ENCODE measurements at places on chromosomes 4 and X.

DNA sequence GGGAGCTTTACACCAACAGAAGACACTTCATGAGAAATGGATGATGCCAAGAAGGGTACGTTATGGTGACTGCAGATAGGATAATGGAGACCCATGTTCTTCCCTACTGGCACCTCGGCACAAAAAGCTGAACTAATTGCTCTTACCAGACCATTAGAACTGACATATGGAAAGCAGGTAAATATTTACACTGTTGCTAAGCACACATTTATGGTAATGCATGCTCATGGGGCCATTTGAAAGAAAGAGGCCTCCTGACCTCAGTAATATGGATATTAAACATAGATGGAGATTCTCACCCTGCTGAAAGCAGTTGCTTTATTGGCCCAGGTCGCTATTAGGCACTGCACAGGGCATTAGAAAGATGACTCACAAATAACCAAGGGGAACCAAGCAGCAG is 1759.6 kb downstream of the C4orf33 start:
- no peak for DNase-seq

GRCh38 chr4:139740121-139740520 is 74.5 kb downstream of the MGST2 start:
- no peak for DNase-seq

- DNase-seq: no peak
Observed at GRCh38 chrX:16451334-16451733, 198.6 kb upstream of the S100G start.

DNA sequence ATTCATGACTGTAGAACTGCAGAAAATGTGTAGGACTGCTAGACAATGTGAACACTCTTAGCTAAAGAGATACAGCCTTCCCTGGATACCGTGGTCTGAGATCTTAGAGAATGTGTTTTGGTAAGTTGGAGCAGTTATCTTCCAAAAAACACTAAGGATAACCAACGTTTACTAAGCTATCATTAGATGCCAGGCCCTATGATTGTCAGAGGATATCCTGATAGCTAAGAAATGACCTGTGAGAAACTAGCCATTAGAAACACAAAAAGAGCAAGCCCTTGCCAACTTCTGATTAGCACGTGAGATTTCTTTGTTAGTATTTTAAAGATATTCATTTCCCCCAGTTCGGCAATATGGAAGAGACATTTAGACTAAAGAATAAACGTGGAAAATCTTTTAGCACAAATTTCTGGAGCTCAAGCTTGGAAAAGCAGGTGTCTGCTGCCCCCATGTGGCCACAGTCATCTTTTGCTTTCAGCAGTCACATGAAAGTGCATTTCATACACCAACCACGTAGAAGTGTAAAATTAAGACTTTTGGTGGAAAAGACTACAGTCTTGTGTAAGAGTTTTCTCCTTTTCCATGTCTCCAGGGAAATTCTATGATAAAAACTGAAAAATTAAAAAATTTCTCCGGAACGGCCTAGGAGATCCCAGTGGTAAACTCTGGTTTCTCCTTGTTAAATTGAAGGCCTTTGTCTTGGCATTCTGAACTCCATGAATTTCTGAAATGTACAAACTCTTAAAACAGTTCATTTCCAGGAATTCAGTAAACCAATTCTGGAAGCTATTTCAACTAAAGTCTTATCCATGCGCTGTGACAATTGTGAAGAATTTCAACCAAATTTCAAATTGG is 136.4 kb downstream of the ZNF674 start:
- peak; percentile 52 for DNase-seq

GRCh38 chr4:129672941-129673340 is 577.0 kb downstream of the C4orf33 start:
- no peak for DNase-seq

GRCh38 chr4:152363086-152363485 is 172.8 kb downstream of the FBXW7 start:
- DNase-seq: no peak

DNA sequence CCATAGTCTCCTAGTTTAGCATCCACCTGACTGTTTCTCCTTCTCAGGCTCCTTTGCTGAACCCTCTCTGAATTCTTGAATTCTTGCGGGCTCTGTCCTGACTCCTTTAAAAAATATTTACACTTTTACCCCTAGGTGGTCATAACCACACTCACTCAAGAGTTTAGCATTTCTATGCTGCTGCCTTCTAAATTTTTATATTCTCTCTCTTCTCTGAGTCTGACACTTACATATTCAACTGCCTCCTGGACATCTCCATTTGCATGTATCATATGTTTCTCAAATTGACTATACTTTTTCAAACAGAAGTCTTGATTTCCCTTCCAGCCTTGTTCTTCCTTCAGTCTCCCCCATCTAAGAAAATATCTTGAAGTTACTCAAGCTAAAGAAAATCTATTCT is 31.6 kb downstream of the ARL9 start:
- no peak for DNase-seq

- DNase-seq: no peak
Observed at GRCh38 chr4:176902710-176903323, 110.1 kb upstream of the VEGFC start.

DNA sequence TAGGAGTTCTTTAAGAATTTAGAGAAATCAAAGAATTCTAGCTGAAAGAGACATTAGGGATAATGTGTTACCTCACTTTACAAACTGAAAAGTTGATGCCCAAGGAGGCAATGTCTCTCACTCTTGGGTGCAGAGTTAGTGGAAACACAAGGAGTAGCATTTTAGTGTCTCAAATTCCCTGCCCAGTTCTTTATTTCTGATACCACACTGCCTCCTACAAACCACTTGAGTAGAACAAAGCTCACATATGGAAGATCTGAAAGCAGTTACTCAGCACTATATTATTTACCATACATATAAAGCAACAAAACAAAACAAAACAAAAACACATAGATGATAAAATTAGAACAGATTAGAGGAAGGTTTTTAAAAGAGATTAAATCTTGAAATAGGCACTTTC is 124.2 kb downstream of the REELD1 start:
- no peak for DNase-seq

GRCh38 chrX:103464072-103464773 is 55.1 kb downstream of the RAB40A start:
- peak; percentile 34 for DNase-seq

GRCh38 chr4:98967786-98968329 is 27.7 kb upstream of the METAP1 start:
- DNase-seq: no peak

- DNase-seq: no peak
Observed at GRCh38 chr4:151687021-151687640, 73.7 kb downstream of the GATB start.

GRCh38 chr4:175427751-175428150 is 384.3 kb downstream of the GPM6A start:
- no peak for DNase-seq

DNA sequence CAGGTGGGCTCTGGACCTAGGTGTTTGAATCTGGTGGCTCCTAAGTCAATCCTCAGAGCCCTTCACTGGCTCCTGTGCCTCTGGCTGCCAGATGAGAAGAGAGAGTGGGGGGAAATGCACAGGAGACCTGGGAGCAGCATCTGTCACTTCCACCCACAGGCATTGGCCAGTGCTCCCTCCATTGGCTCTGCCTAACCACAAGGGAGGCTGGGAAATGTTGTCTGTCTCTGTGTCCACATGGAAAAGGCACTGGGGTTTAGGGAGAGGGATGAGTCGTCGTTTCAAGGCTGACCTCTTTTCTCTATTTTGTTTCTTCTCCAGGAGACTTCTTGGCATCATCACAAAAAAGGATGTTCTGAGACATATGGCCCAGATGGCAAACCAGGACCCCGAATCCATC is 76.4 kb downstream of the CLCN4 start:
- no peak for DNase-seq

GRCh38 chrX:1330605-1331004 is 6.0 kb upstream of the IL3RA start:
- no peak for DNase-seq

- no peak for DNase-seq
Observed at GRCh38 chrX:96884027-96884426, 319 bp downstream of the RPA4 start.

- peak; percentile 53 for DNase-seq
Observed at GRCh38 chr4:8549352-8549931, 30.8 kb upstream of the GPR78 start.

DNA sequence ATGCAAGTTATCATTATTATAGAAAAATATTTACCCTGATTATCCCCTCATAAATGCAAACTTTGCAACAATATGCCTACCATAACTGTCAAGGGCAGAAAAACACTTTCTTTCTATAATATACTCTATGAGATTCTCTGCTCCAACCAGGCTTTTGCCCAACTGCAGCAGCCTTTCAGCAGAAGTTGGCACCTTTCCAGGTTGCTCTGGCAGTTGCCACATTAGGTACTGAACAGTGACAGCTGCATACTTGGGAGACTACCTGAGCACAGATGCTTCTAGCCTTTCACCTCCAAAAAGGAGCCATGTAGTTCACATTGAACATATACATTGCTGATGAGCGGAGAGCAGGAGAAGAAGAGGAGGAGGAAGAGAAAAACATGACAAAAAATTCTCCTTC is 69.5 kb upstream of the BRWD3 start:
- no peak for DNase-seq

- peak; percentile 51 for DNase-seq
Observed at GRCh38 chrX:131633285-131633917, 89.5 kb downstream of the OR13H1 start.

GRCh38 chr4:76723924-76724323 is 174.0 kb downstream of the SOWAHB start:
- no peak for DNase-seq

DNA sequence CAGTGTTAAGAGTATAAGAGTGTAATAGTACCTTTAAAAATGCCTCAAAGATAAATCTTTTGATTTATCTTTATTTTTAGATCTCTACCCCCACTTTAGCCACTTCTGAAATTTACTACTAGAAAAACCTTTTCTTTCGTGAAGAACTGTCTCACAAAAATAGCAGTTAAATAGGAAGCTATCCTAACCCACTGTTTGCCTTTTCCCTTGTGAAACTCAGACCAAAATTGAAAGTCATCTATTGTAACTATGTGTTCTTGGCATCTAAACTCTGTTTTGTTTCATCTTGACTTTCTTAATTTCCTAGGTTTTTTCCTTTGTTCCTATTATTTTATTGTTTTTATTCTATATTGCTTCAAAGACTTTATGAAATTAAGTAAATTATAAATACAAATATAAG is 7.8 kb upstream of the TMEM144 start:
- DNase-seq: no peak

DNA sequence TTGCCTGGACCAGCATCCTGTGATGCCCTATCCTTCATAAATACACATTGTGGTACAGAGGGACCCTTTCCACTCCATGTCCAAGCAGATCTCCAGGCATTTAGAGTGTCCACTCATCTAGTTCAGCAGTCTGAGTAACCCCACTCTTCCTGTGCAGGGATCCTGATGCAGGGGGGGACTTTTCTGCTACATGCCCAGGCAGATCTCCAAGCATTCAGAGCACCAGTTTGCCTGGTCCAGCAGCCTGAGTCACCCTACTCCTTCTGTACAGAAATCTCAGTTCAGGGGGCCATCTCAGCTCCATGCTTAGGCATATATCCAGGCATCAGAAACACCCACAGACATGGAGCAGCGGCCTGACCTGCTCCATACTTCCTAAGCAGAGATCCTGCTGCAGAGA is 1089.8 kb downstream of the FAT4 start:
- no peak for DNase-seq

DNA sequence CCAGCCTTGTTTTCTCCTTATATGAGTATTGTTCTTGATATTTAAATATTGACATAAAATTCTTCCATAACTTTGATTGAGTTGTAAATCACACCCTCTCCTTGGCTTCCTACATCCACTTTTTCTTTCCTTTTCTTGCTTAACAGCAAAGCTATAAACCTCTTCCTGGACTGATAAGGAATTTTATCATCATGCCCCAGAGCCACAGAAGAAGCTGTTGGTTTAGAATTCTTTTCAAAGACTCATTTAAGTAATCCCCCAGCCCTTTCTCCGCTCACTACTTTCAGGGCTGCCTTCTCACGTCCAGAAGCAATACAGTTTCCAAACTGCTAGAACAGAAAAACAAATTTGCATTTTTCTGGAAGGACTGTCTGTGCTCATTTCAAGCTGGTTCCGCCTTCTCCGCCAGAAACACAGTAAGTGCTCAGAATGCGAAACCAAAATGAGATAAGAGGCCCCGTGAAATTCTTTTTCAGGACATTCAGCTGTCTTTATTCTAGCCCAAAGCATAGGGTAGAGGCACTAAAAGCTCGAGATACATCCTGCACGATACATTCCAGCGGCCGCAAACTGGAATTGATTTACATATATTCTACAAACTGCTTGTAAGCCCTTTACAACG is 849 bp downstream of the MID1 start:
- DNase-seq: no peak

- DNase-seq: no peak
Observed at GRCh38 chr4:104693601-104694201, 199.0 kb upstream of the CXXC4 start.

DNA sequence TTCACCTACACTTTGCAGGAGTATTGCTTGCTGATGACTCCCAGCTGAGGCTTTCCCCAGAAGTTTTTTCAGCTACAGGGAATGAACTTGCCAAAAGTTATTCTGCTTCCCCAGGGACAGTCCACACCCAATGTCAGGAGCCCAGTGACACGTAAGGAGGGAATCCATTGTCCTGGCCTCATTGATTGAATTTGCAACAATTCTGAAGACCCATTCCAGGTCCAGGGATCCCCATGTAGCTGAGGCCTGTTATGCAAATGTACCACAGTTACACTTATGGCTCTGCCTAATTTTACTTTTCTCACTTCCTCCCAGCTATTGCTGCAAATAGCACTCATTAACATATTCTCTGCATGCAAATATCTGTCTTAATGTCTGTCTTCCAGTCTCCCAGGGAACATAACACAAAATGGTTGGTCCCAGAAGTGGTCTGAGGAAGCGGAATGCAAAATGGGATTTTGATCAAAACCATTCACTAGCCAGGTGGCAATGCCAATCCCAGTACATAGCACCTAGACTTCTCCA is 113.7 kb upstream of the ACTRT1 start:
- DNase-seq: no peak

DNA sequence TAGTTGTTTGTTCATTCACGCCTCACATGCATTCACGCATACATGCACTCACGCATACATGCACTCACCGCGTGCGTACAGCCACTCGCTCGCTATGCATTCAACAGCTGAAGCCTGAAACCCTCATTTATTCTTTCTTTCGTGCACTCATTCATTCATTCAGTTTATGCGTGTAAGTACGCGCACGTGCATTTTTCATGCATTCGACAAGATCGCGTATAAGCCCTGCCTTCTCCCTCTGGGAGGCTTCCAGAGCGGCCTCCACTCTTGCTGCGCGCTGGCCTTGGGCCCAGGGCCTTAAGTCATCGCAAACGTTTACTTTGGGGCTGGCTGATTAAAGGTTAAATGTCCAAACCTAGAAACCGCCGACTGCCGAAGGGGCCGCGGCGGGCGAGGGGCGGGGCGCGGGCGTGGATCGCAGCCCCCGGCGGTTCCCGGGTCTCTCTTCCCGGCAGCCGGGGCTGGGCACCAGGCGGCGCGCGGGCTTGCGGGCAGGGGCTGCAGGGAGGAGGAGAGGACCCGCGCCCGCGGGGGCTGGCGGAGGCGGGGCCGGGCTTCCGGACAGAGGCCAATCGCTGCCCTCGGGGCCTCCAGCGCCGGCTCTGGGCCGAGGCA is at the start of gene GYG2:
TSS of gene GYG2 (plus strand) at position 587 of the 615 bp plus-strand sequence. CDS start 1,259 bp downstream, outside the sequence.
- peak; percentile 36 for DNase-seq
